ENCODE measurements at places on chromosomes 7 and 10.

- no peak for DNase-seq
Measured at GRCh38 chr10:88281592-88282347, 301.3 kb downstream of the RNLS start.

GRCh38 chr7:83640240-83640639, 8.7 kb downstream of the SEMA3E start:
- DNase-seq: no peak

DNA sequence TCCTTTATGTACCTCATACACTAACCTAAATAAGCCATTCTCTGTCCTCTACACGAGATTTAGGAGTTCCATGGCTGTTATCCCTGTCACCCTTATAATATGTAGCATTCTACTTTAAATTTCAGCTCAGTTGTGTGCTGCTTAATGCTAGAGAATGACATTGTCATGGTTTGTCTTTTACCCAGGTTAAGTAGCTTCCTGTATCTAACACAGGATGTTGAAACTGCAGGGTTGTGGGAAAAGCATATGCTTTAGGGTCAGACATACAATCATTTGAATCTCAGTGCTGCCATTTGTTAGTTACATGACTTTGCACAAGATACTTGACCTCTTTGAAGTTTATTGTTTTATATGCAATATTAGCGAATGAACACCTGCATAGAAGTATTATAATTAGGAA, 235.1 kb upstream of the CACNA2D1 start:
- DNase-seq: no peak

DNA sequence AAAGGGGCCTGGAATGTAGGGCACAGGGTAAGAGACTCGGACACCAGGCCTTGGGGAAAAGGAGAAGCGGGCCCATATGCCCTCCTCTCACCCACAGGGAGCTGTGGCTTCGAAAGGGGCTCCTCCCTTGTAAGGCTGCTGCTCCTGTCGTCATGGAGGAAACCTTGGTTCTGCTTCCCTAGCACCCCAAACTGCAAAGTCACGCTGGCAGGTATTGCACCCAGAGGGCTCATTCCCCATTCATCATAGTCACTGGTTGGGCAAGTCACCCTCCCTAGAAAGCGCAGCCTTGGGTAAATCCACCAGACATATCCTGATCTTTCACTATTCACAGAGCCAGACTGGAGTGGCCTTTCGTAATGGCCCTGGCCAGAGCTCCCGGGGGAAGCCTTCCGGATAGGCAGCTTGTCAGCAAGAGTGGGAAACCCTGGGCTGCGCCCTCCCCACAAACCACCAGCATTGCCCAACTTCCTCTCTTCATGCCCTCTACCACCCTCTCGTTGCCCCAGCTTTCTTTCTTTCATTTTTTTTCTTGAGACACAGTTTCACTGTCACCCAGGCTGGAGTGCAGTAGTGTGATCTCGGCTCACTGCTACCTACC, 121.0 kb downstream of the HIP1 start:
- DNase-seq: peak; percentile 64

DNA sequence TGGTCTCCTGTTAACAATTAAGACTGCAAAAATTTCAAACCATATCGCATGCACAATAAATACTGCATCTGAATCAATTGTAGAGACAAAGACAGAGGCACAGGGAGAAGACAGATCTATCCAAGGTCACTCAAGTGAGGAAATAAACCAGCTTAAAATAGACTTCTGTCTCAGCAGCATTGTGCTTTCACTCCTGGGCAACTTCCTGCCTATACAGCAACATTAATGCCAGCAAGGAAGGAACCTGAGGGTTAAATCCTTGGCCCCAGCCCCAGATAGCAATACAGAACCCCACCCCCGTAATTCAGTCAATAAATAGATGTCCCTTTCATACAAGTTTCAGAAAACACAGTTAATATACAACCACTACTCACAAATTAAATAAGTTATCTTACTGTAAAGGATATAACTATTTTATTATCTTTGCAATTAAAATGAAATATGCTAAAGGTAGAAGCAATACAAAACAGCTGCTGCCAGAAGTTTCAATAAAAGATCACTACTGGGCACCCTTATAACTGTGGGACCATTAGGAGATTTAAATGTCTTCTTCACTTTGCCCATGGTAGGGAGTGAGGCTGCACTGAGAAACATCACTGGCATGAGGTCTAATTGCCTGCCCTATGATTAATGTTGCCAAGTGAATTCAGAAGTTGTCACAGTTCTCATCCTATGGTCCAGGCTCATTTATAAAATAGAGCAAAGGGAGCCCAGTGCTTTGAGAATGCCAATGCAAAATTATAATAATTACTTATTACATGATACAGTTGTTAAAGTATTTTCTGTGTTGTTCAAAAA, 49.4 kb downstream of the CAV1 start:
- no peak for DNase-seq

DNA sequence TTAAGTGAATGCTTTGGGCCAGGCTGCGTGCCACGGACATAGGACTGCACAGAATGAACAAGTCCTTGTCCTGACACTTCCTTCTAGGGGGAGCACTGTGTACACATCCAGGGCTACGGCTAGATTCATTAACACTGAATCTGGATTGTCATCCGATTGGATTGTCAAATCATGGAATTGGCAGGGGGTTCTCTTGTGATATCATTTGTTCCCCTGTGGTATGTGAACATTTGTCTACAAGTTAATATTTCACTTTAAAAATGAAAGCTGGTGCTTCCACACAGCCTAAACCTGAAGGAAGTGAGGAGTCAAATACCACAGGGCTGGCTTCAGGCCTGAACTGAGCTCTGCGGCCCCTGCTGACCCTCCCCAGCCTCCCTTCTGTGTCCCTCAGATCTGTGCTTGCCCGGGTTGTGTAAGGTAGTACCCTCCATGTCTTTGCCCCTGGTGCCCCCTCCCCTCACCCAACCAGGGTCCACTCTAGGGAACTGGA, 75.6 kb downstream of the SNX10 start:
- DNase-seq: no peak

DNA sequence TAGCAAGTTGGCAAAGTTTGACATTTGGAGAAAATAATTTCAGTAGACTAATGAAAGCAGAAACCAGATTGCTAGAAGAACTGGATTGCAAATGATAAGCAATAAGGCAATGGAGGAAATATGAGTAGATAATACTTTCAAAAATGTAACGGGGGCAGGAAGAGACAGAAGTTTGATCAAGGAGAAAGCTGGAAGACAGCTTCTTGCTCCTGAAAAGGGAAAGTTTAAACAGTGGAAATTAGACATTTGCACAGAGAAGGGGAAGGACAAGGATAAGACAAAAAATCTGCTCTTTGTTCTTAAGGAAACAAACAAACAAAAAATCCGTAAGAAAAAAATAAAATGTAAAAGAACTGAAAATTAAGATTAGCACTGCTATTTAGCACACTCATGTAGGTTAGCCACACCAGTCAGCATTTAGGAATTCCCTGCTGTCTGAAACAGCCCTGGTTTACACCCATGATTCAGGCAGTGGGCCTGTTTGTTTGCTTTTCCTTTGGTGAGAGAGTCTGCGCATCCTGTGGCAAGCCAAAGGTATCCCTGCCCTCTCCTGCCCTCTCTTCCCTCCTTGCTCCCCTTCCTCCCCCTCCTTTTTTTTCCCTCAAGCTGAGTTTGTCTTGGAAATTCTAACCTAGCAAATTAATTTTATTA, 104.3 kb upstream of the CAV2 start:
- no peak for DNase-seq

DNA sequence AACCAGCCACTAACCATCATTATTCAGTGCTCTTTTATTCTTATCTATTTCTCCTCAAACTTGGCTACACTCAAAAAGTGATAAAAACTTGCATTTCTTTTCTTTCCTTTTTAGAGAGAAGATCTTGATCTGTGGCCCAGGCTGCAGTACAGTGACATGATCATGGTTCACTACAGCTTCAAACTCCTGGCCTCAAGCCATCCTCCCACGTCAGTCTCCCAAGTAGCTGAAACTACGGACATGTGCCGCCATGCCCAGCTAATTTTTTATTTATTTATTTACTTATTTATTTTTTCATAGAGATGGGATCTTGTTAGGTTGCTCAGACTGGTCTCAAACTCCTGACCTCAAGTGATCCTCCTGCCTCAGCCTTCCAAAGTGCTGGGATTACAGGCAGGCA, 24.6 kb upstream of the TMEM248 start:
- peak; percentile 9 for DNase-seq

- DNase-seq: no peak
Measured at GRCh38 chr10:109992485-109992884, 15.3 kb upstream of the ADD3 start.

- DNase-seq: no peak
Measured at GRCh38 chr7:2062648-2063047, 170.1 kb downstream of the MAD1L1 start.

DNA sequence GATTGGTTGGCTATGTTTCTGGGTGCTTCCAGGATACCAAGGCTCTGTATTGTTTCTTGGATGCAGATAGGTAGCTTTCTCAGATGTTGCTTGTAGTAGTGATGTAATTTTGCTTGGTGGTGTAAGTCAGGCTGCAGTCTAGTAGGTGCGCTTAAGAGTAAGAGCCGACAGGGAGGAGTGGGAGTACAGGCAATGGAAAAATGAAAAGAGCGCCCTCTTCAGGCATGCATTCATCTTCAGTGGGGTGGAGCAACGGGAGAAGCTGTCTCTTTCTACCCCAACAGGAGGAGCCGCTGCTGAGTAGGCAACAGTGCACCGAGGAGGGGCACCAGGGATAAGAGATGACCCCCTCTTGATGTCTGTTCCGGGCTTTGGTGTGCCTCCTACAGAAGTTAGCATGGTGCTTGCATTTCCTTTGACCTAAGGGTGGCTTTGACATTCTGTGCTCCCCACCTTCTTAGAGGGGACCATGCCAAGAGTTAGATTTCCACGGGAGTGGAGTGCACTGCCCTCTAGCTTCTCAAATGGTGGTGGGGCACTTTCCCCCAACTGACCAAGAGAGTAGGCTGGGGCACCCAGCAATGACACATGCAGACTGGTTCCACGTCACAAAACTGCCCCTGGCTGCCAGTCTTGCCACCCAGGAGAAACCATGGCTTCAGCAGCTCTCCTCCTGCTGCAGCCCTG, 56.1 kb downstream of the ZNF783 start:
- peak; percentile 6 for DNase-seq

GRCh38 chr10:86968271-86968993, at the start of gene ADIRF:
Gene ADIRF, plus strand, starts transcription at chr10:86968482. Its CDS starts 63 bp downstream, at chr10:86968545.
- DNase-seq: no peak

- no peak for DNase-seq
Measured at GRCh38 chr10:51642581-51642980, 56.8 kb downstream of the CSTF2T start.

DNA sequence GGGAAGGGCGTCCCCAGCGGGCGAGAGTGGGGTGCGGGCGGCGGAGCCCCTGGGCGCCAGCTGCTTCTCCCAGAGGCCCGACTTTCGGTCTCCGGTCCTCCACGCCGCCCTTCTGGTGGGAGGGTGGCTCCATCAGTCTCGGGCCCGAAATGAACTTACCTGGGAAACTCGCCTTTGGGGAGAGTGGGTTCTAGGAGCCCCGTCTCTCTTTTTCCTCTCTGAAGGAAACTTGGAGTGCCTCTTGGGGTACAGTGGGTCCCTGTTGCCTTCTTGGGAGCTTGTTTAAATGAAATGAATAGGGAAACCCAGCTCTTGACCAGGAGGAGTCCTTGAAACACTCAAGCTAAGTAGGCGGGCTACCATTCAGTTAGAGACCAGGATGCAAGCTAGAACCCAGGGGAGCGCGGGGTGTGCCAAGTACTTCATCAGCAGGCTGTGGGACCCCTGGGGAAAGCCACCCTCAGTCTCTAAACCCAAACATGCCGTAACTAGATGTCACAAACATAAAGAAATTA, 1.3 kb downstream of the SLC26A4 start:
- no peak for DNase-seq

DNA sequence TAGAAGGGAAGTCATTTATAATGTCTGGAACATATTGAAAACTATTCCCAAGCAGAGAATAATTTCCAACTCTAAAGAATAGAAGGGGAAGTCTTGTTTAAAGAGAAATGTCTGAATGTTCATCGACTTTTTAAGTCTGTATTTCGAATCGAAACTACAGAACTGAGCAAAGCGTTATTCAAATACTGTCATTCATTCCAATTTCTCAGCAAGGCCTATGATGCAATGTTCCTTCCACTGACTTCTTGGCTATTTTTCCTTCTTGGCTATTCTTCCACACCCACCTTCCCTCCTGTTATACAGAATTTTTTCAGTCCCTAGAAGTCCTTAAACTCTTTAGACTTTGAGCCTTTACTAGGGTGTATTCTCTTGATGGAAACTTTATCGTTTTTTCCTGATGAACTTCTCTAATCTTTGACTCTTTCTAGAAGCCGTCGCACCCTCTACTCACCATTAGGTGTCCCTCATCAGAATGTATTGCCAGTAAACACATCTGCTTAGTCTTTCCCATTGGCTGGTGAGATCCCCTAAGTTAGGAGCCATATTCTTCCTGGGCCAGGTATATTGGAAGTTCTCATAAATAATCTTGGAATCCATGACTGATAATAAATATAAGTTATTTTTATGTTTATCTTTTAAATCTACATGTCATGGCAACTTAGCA, 235.7 kb upstream of the CCDC6 start:
- no peak for DNase-seq

- peak; percentile 73 for DNase-seq
Measured at GRCh38 chr10:12348870-12349628, at the start of gene CAMK1D. Gene CAMK1D, plus strand, starts transcription at chr10:12349547.
